ENCODE measurements at places on chromosomes 7 and 10.

GRCh38 chr10:92894081-92894655 lies 45.8 kb downstream of the EXOC6 start:
- H3K4me3 ChIP-seq: no peak overlapping the region
- H3K27me3 ChIP-seq: no peaks in the 10 kb centered on the region
- DNase-seq: no peak
- H3K4me1 ChIP-seq: peaks cover 11% of the 10 kb centered on the region
- H3K36me3 ChIP-seq: peaks cover 3% of the 10 kb centered on the region

- peaks cover 19% of the 10 kb centered on the region for H3K4me1 ChIP-seq
- DNase-seq: no peak
Observed at GRCh38 chr10:104293781-104294321, 24.9 kb downstream of the GSTO2 start.

- H3K27me3 ChIP-seq: peaks cover 5% of the 10 kb centered on the region
- H3K27ac ChIP-seq: no peak overlapping the region
- peak; percentile 62 for DNase-seq
- H3K4me1 ChIP-seq: peaks cover 35% of the 10 kb centered on the region
Observed at GRCh38 chr10:93376372-93377293, 105.5 kb downstream of the MYOF start.

DNA sequence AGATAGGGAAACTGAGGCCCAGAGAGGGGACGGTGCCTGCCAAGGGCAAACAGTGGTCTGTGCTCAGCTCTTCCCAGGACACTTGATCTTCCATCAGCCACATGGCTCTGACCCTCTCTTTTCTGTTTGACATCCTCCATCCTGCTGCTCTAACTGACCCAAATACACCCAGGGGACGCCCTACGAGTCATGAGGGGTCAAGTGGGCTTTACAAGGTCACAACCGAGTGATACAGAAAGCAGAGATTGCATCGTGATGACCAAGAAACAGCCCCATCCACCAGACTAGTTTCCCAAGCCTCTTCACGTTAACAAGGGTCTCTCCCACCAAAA lies 131.2 kb upstream of the UNC5B start:
- H3K4me3 ChIP-seq: no peak overlapping the region
- no peaks in the 10 kb centered on the region for H3K36me3 ChIP-seq
- DNase-seq: no peak
- H3K27me3 ChIP-seq: no peaks in the 10 kb centered on the region
- no peaks in the 10 kb centered on the region for H3K4me1 ChIP-seq
- no peak overlapping the region for H3K27ac ChIP-seq

DNA sequence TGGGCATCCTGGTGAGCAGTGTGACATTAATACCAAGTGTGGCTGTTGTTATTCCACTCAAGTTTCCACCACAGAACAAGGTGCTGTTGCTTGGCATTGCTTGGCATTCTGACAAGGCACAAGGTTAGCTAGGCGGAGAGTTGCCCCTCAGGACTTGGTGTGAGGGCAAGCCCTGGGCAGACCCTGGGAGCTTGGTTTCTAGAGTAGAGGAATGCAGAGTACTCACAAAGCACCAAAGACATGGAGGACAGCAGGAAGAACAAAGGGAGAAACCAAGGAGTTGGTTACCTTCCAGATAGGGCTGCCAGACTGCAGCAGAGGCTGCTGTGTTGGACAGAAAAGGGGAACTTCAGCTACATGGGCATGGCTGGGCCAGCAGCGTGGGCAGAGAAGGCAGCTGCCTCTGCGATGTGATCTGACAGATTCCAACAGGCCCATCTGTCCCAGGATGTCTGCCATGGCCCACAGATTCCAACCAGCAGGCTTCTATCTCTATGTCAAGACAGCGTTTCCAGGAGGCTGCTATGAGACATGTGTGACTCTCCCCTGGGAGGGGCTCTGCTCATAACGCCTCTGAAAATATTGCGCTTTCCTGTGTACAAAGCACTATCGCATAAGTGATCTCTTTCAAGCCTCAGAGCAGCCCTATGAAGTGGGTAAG lies 1.8 kb downstream of the GOLGA7B start:
- H3K4me1 ChIP-seq: peaks cover 34% of the 10 kb centered on the region
- DNase-seq: peak; percentile 63
- H3K36me3 ChIP-seq: no peaks in the 10 kb centered on the region
- H3K27me3 ChIP-seq: no peaks in the 10 kb centered on the region

DNA sequence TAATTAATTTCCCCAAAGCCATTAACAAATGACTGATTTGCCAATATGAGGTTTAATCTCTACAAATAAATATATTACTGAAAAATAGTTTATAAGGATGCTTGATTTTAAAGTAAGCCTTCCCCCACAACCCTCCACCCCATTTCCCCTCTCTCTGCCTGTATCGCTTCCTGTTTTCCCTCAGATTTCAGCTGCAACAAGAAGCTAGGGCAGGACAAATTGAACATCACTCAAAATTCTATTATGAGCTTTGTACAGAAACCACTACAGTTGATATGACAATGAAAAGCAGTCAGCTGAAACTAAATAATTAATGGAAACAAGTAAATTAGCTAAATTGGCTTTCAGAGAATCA lies 109.0 kb upstream of the SP4 start:
- H3K4me1 ChIP-seq: peaks cover 4% of the 10 kb centered on the region
- no peaks in the 10 kb centered on the region for H3K27me3 ChIP-seq
- H3K27ac ChIP-seq: no peak overlapping the region

- no peaks in the 10 kb centered on the region for H3K36me3 ChIP-seq
- H3K4me1 ChIP-seq: no peaks in the 10 kb centered on the region
- peaks cover 23% of the 10 kb centered on the region for H3K27me3 ChIP-seq
- H3K4me3 ChIP-seq: no peak overlapping the region
- no peak overlapping the region for H3K27ac ChIP-seq
- no peak for DNase-seq
Observed at GRCh38 chr10:44801383-44802327, 109.5 kb upstream of the TMEM72 start.

DNA sequence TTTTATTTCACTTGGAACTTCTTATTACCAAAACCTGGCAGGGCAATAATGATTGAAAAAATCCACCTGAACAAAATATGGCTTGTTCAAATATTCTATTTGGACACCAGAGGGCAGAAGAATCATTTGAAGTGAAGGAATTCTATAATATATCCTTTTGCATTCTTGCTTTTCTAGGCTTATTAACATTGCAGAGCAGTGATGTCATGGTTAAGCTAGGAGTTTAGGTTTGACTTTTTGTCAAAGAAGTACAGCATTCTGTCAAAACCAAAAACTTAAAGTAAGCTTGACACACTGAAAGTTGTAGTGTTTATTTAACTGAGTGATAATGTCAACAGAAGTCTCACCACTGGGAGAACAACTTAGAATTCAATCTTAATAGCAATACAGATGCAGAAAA lies 156.0 kb downstream of the SEMA3D start:
- H3K27ac ChIP-seq: no peak overlapping the region
- no peak for DNase-seq
- no peaks in the 10 kb centered on the region for H3K36me3 ChIP-seq
- no peaks in the 10 kb centered on the region for H3K4me1 ChIP-seq
- peaks cover 5% of the 10 kb centered on the region for H3K27me3 ChIP-seq

DNA sequence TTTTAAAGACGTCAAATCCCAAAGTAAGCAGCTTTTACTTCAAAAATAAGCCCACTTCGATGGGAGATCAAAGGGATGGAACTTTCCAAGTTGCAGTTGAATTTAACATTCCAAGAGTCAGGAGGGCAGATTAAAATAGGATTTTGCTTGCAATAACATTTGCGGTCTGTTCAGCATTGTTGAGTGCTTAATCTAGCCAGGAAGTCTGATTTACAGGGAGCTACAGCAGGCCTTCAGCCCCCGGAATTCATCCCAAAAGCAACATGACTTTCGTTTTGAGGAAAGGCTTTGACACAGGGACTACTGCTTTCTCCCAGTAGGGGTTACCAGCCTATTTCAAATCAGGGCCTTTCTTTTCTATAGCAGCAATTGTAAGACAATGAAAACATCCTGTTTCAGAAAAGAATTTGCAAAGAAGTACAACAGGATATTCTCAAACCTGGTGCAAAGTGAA lies 279.6 kb upstream of the PITRM1 start:
- no peak overlapping the region for H3K4me3 ChIP-seq
- H3K27me3 ChIP-seq: no peaks in the 10 kb centered on the region
- H3K36me3 ChIP-seq: no peaks in the 10 kb centered on the region

DNA sequence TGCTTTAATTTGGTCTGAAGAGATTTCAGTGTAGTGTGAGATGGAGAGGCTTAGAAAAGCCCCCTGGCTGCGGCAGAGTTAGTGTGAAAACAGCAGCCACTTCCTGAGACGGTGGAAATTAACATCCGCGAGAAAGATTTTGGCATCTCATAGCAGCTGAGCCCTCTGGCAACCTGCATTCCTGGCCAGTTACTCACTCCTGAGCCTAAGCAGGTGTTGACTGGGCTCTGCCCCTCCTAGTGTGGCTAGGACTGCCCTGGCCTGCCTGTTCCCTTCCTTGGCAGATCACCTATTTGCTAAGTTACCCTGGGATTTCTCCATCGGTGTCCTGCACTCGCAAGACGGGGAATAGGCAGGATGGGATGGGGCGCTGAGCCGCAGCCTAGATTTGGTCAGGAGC lies 57.6 kb upstream of the LMTK2 start:
- H3K27me3 ChIP-seq: peaks cover 4% of the 10 kb centered on the region
- peaks cover 8% of the 10 kb centered on the region for H3K4me1 ChIP-seq
- no peaks in the 10 kb centered on the region for H3K36me3 ChIP-seq
- no peak for DNase-seq

DNA sequence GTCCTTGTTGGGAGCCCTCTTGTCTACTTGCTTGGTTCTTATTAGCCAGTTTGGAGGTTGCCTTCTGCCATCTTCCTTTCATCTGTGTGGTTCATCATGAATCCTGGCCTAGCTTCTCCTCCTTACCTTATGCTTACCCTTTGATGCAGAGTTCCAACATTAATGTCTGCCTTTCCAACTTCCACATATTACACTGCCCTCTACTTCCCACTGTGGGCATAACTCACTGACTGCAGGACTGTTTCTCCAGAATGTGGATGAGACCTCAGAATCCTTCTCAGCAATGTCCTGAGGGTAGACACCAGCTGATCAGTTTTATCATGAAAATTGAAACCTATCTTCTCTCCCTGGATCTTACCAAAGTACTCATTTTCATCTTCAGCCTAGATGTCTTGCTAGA lies 491.0 kb downstream of the LRMDA start:
- no peak for DNase-seq
- H3K27me3 ChIP-seq: peaks cover 4% of the 10 kb centered on the region
- H3K27ac ChIP-seq: no peak overlapping the region
- no peaks in the 10 kb centered on the region for H3K4me1 ChIP-seq

DNA sequence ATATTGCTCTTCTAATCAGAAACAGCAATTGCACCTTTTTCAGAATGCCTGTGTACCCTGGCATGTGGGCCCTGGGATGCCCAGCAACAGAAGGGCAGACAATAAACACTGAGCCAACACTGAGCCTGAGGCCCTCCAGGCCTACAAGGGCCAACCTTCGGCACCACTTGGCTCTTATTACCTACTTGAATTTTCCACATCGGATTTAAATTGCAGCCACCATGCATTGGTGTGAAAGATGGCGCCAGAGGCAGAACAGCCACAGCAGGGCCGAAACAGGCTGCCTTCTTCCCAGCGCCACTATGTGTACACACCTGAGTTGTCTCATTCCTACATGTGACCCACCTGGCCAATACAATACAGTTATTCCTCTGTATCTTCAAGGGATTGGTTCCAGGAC lies 51.4 kb upstream of the EZH2 start:
- H3K36me3 ChIP-seq: peaks cover 17% of the 10 kb centered on the region
- H3K27ac ChIP-seq: no peak overlapping the region
- peaks cover 29% of the 10 kb centered on the region for H3K4me1 ChIP-seq
- no peak overlapping the region for H3K4me3 ChIP-seq
- H3K27me3 ChIP-seq: no peaks in the 10 kb centered on the region
- no peak for DNase-seq

DNA sequence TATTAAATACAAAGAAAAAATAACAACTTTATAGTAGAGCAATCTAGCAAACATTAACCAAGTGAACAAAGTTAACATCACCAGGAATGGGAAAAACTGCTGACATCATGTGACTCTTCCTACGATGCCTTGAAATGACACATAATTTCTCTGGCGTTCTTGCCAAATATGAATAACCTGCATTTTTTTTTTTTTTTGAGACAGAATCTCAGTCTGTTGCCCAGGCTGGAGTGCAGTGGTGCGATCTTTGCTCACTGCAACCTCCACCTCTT lies 126.5 kb upstream of the VKORC1L1 start:
- H3K36me3 ChIP-seq: peaks cover 8% of the 10 kb centered on the region
- DNase-seq: no peak
- no peaks in the 10 kb centered on the region for H3K27me3 ChIP-seq
- no peak overlapping the region for H3K27ac ChIP-seq
- H3K4me1 ChIP-seq: peaks cover 17% of the 10 kb centered on the region

- peak overlapping the region; percentile 99 for H3K27ac ChIP-seq
- H3K36me3 ChIP-seq: peaks cover 4% of the 10 kb centered on the region
- no peak for DNase-seq
- peaks cover 83% of the 10 kb centered on the region for H3K4me1 ChIP-seq
- no peak overlapping the region for H3K4me3 ChIP-seq
Observed at GRCh38 chr10:3758491-3758970, 26.5 kb downstream of the KLF6 start.

DNA sequence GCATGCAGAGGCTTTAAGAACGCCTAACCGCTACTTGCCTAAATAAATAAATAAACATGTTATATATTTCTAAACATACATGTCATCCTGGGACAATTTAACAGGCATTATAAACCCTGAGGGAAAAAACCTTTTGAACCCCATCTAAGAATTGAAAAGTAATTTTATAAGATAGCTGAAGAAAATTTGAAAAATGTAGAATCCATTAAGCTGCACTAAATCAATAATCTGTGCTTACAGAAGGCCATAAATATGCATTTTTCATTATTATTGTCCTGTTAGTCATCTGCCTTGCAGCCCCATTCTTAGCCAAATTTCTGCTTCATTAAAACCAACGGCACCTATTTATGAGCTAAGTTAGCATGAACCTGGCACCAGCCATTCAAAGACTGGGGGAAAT lies 24.2 kb downstream of the LYZL1 start:
- peaks cover 5% of the 10 kb centered on the region for H3K4me1 ChIP-seq
- H3K27me3 ChIP-seq: peaks cover 9% of the 10 kb centered on the region
- no peak for DNase-seq
- H3K4me3 ChIP-seq: no peak overlapping the region
- H3K27ac ChIP-seq: no peak overlapping the region

- H3K27ac ChIP-seq: no peak overlapping the region
- no peaks in the 10 kb centered on the region for H3K4me1 ChIP-seq
- peaks cover 46% of the 10 kb centered on the region for H3K36me3 ChIP-seq
- H3K4me3 ChIP-seq: no peak overlapping the region
Observed at GRCh38 chr7:45726883-45727282, 146.0 kb downstream of the CCDC201 start.

DNA sequence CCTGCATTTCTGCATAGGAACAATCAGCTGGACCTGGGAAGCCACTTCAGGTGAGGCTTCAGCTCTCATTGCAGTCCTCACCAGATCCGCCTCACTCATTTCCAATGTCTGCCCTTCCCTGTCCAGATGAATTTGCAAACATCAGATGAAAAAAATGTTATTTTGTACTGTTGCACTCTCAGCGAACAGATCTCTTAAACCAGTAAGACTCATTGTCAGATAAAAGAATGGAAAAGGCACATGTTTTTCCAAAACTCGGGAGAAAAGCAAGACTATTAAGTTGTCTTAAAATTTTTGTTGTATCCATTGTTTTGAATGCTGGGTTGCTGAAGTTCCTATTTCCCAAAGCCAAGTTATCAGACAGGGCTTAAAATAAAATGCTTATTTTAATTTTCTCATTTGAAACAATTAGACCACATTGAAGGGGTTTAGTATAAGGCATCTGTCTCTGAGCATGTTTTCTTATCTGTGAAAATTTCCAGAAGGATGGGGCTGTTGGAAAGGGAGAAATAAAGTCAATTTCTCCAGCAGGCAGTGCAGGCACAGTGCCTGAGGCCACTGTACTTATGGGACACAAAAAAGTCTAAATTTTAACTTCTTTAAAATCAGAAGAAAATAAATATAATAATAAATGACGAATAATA lies 396.8 kb downstream of the KCNMA1 start:
- H3K4me1 ChIP-seq: no peaks in the 10 kb centered on the region
- no peaks in the 10 kb centered on the region for H3K36me3 ChIP-seq
- no peak for DNase-seq
- H3K27me3 ChIP-seq: no peaks in the 10 kb centered on the region

Data from activated naive CD4-positive, alpha-beta T cell treated with anti-CD3 and anti-CD28 coated beads for 36 hours (primary cell).